ENCODE measurements at places on chromosomes 13 and 19.

DNA sequence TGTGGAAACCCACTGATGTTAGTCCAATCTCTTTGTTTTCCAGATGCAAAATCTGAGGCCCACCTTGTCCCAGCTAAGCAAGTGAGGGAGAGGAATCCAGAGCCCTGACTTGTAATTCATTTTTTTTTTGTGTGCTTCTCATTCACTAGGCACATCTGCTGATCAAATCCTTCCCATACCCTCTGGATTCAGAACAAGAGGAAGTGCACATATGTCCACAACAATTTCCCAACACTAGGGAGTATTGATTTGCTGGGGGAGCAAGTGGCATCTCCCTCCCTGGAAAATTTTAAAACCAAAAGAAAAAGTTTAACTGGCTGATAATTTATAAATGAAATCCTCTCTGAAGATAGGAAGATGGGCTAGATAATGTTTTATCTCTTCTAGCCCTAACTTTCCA is 94.6 kb upstream of the RFC3 start:
- no peak for DNase-seq

DNA sequence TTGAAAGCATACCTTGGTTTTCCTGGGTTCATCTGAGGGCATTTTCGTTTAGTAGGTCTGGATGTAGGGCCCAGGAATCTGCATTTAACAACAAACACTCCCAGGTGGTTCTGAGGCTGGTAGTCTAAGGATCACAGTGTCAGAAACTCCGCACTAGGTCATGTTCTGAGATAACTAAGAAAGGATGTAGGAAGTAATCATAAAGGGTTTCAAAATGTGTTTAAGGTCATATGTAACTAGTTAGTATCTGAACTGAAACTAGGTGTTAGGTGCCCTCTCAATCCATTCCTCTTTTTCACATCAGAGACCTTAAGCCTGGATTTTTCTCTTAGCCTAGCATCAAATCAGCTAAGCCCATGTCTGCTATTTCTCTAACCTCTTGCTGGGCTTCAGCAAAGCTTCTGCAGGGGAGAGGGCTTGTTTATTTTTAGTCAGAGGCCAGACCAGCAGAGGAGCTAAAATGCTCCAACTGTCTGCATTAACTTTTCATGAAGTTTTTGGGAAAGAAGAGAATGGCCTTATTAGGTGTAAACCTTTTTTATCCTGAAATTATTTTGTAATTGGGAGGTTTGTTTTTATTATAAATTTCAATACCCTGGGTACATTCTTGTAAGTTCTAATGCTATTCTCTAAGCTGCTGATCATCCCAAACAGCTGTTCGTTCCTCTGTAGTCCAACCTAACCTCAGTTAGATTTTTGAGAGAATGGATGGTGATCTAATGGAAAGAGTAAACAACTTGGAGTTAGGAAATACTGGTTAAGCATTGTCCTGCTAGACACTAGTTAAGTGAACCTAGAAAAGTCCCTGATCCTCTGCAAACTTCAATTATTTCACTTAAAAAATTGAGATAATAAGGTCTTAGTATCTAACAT is 262.8 kb upstream of the RFC3 start:
- DNase-seq: no peak

DNA sequence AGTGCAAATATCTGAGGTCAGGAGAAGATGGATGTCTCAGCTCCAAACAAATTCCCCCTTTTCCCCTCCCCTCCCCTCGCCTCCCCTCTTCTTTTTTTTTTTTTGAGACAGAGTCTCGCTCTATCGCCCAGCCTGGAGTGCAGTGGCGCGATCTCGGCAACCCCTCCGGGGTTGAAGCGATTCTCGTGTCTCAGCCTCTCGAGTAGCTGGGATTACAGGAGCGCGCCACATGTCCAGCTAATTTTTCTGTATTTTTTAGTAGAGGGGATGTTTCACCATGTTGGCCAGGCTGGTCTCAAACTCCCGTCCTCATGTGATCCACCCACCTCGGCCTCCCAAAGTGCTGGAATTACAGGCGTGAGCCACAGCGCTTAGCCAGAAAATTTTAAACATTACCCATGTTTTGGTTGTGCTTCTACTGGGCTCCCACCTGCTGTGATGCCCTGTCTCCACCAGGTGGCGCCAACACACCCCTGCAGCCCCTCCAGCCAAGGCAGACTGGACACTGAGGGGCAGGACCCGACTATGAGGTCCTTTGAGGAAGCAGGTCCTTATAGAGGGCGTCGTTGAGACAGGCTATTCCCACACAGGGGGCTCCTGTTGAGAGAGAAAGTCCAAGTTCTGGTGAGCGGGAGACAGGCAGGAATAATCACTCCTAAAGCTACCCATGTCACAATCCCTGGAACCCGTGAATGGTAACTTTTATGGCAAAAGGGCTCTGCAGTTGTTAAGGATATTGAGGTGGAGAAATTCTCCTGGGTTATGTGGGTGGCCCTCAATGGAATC is 6.3 kb downstream of the ERICH4 start:
- DNase-seq: peak; percentile 47

GRCh38 chr13:69641773-69642172 is 465.9 kb upstream of the ATXN8OS start:
- DNase-seq: no peak

DNA sequence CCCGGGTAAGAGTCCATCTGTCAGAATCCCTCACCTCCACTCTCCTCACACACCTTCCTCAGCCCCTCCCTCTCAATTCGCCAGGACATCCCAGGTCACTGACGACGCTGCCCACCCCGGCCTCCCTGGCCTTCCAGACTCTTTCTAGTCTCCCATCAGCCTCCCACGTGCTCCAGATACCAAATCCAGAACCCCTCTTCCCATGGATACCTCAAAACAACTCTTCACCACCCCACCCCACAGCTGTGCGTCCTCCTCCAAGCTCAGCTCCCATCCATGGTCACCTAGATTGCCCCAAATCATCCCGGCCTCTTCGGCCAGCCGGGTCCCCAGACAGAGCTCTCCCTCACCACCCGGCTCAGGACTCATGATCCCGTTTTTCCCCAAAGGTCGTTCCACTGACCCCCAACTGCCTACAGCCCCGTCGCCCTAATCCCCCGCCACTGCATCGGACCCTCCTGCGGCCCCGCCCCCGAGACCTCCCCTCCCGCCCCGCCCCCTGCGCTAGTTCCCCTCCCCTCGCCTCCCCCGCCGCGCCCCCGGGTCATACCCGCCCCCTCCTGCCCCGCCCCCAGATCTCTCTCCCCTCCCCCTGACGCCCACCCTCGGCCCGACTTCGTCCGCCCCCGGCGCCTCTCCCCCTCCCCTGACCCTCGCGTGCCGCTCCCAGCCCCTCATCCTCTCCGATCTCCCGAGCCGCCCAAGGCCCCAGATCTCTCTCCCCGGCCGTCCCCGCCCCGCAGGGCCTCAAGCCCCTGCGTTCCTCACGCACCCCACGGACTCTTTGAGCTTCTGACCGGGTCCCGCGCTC is 546 bp downstream of the UBXN6 start:
- DNase-seq: no peak

DNA sequence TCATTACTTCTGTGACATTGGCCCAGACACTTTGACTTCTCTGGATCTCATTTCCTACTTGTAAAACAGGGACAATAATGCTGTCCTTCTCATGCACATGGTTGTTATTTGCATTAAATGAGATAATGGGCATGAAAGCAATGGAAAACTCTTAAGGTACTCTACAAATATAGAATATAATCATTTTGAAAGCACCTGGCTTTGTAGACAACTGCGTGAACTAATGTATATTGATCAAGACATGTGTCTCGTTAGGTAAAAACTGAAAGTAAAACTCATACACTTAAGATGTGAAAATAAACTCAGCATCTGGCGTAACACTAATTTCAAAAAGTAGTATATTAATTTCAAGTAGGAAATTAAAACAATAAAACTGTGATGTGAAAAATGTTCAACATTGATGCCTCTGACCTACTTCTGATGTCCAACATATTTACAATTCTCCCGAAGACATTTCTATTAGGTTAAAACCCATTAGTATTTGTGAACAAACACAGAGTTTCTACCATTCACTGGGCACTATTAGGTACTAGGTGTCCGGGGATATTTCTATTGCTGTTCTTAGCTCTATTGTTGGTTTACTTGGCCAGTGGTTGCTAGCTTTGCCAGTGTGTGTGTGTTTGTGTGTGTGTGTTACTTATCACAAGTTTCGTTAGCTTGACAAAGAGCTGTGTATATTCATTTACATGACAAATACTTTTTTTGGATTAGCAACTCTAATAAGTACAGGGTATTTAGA is 220.5 kb downstream of the KCNRG start:
- no peak for DNase-seq

DNA sequence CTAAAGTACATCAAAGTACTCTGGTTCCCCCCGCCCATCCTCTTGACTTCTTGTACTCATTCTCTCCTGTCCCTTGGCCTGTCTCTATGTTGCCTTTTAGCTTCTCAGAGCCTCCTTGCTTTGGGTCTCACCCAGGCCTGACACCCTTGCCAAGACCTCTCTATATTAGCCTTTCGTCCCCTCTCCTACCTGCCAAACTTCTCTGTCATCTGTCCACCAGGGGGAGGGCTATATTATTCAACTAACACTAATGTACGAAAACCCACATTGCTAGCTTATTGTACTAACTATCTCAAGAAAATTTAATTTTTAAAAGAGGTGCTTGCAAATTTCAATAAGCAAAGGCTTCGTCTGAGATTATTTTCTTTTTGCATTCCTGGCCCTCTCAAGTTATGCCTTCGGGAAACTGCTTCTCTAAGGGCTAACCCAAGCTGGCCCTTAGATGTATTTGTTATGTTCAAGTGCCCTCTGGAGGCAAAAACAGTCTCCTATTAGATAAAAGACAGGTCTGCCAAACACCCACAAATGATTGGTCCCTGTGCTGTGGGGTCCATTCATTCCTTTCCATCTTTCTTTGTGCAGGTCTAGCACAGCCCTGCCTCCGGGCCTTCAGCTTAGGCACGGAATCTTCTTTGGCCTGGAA is 6.3 kb upstream of the MRPS31 start:
- peak; percentile 55 for DNase-seq

DNA sequence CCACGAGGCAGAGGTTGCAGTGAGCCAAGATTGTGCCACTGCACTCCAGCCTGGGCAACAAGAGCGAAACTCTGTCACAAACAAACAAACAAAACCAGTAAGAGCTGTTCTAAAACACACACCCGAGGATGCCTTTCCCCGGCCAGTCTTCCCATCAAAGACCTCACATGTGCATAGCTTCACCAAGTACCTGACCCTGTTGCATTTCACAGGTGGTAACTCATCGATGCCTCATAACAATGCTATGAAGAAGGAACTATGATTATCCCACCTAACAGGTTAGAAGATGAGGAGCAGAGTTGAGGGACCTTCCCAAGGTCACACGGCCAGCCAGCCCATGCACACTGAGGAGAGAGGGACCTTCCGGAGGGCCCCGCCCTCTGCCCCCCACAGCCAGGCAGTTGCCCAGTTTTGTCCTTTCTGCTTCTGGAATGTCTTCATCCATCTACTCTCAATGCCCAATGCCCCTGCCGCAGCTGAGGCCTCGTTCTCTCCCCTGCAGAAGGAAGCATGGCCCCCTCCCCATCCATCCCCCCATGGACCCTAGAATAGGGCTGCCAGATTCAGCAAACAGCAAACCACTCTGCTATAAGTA is 16.8 kb upstream of the LENG8 start:
- no peak for DNase-seq

DNA sequence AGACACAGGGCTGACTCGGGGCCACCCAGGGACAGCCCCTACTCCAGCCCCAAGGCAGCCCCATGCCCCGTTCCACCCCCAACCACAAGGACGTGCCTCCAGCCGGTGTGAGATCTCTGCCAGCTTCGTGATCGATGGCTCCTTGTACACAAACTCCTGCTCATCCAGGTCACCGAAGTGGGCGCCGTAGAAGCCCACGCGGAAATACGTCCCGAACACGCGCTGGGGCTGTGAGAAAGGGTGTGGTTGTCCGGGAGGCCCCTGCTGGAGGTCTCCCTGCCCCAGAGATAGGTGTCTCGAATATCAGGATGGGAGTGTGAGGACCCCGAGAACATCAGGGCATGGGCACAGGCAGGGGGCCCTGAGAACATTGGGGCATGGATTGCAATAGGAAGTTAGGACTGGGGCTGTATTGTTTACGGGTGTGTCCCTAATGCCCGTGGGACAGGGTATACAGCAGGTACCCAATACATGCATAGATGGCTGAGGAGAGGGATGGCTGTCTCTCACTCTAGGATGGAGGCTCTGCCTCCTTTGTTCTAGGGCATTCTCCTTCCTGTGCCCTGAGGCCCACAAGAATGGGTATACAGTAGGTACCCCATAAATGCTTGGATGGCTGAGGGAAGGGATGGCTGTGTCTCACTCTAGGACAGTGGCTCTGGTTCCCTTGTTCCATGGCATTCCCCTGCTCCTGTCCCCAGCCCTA is 5.3 kb upstream of the KANK2 start:
- DNase-seq: no peak

DNA sequence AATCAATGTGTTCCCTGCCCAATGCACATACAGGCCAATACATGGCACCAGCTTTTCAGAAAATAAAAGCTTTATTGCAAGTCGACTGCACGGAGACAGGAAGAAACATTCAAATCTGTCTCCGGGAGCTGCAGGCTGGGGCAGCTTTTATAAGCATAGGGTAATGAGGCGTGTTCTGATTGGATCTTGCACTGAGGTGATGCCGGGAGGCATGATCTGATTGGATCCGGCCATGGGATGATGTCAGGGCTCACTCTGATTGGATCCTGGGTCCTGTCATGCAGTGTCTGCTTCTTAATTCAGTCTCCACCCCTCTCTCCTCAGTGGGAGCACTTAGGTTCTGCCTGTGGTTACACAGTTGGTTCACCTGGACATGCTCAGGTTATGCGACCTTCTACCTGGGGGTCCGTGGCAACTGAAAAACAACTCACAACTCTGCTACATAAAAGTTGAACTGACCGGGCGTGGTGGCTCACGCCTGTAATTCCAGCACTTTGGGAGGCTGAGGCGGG is 11.8 kb upstream of the FBN3 start:
- no peak for DNase-seq

GRCh38 chr19:18339723-18340122 is 675 bp upstream of the PGPEP1 start:
- no peak for DNase-seq

GRCh38 chr13:37339386-37339735 is 233.9 kb upstream of the CSNK1A1L start:
- no peak for DNase-seq

- no peak for DNase-seq
Observed at GRCh38 chr13:100822871-100823443, 148.4 kb upstream of the TMTC4 start.

- no peak for DNase-seq
Observed at GRCh38 chr13:21966014-21966413, 295.1 kb downstream of the FGF9 start.

- no peak for DNase-seq
Observed at GRCh38 chr19:51729781-51730180, 6.0 kb upstream of the HAS1 start.

GRCh38 chr13:102798581-102799425 is at the start of the genes BIVM and POGLUT2:
TSS of gene BIVM (plus strand) at chr13:102799119. CDS start at chr13:102807268, 8,149 bp downstream.
TSS of gene POGLUT2 (minus strand) at chr13:102798976. CDS start at chr13:102798670, 306 bp downstream.
- peak; percentile 84 for DNase-seq

GRCh38 chr13:98291658-98292057 is 114.6 kb upstream of the RNF113B start:
- no peak for DNase-seq

DNA sequence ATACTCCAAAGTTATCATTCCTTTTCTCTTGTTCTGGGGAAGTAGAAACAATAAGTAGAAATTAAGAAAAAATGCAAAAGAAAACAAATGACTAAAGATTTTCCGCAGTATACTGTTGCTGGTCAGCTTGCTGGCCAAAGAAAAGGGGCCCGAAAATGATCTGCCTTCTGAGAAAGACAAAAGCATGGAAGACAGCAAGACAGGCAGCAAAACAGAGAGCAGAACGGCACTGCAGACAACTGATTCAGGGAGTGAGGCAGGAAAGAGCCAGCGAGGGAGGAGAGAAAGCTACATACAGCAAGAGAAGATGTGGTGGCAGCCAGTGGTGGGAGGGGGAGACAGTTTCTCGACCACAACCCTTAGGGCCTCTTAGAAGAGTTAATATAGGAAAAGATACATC is 5.3 kb upstream of the DOCK9 start:
- no peak for DNase-seq

Measured in NCI-H460 (cell line).